Right atrium auricular region (tissue), 2 donors: ENCODE measurements at places on chromosomes 6 and 20. TPM values are rescaled to one million over a fixed set of nuclear protein-coding genes. Genes with fewer than 3 reads are reported as not detected.
A peak's percentile ranks its signal among the peaks of the same experiment; 100 is the strongest.

- DNase-seq: no peak
Observed at GRCh38 chr20:37542281-37542680, 14.6 kb upstream of the BLCAP start.

DNA sequence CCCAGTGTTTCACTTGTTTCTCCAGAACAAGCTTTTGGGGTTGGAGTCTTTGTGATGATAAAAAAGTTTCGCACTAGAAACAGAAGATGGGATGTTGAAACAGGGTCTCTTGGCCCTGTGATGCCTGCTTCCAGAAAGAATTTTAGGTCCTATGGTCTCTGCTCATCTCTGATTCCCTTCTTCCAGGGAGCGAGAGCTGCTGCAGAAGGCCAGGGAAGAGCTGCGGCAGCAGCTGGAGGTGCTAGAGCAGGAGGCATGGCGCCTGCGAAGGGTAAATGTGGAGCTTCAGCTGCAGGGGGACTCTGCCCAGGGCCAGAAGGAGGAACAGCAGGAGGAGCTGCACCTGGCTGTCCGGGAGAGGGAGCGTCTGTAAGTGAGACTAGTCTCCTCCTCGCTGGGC lies 18.3 kb downstream of the CEP250 start:
- no peak for DNase-seq

DNA sequence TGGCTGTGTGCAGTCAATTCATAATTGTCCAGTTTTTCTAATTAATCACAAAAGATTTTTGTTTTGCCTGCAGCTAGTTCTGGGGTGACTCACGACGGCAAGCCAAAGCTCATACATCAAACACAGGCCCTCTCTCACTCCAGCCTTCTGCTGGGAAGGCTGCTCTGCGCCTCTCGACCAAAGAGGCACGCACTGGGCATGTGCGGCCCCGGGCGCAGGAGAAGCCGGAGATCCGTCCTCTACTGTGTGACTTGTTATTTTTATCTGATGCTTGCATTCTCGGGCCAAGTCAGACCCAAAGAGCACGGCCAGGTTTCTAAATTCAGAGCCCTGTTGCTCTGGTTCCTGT lies 98.5 kb downstream of the TFAP2A start:
- no peak for DNase-seq

The RHAG gene
- total RNA-seq: 1.3 TPM

GRCh38 chr6:99490608-99491007 lies 24.6 kb downstream of the USP45 start:
- no peak for DNase-seq

GRCh38 chr6:72987301-72987700 lies 238.0 kb downstream of the KHDC1L start:
- DNase-seq: no peak

DNA sequence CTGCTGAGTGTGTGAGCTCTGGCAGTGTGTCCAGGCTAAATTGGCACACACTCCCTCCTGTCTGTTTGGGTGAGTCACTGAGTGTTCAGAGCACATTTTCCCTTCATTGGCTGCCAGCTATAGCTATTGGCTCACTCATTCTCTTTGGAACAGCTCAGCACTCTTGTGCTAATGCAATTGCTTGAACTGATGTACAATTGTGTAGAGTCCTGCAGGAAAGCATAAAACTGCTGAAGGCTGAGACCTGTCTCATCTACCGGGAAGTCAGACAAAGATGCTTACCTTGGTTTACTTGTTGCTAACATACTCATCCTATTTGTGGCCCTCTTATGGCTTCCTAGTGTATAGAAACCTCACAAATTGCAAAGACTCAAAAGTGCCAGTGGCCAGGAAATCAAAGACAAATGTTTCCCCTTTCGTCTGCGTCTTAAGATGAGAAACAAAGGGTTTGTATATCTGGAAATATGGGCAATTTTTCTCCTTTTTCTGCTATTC lies 351.0 kb downstream of the BCKDHB start:
- DNase-seq: peak; percentile 78

- DNase-seq: no peak
Observed at GRCh38 chr20:24821391-24821790, 127.7 kb upstream of the CST7 start.

- DNase-seq: no peak
Observed at GRCh38 chr6:19838442-19839236, 1.5 kb downstream of the ID4 start.

The SNAP25 gene
- total RNA-seq: 9.3 TPM
